Left ventricle myocardium inferior (tissue), 1 donor: ENCODE measurements at places on chromosomes 6 and 20. TPM values are rescaled to one million over a fixed set of nuclear protein-coding genes. Genes with fewer than 3 reads are reported as not detected.

DNA sequence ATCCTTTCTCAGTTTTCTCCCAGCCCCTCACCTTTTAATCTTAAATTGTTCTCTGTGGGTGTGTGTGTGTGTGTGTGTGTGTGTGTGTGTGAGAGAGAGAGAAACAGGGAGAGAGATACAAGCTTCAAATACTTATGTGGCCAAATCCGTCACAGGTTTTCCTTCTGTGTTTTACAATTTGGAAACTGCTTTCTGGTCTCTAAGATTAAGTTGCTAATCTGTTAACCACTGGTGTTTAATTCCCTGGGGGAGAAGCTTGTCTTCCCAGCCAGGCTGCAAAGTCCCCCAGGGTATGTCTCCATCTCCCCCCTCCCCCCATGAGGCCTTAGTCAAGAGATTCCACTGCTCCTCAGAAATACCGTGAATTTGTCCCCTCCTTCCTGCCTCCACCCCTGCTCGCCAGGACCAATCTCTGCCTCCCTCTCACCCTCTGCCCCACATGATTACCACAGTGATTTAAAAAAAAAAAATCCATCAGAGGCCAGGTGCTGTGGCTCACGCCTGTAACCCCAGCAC lies 49.0 kb downstream of the RIPOR3 start:
- DNase-seq: no peak

DNA sequence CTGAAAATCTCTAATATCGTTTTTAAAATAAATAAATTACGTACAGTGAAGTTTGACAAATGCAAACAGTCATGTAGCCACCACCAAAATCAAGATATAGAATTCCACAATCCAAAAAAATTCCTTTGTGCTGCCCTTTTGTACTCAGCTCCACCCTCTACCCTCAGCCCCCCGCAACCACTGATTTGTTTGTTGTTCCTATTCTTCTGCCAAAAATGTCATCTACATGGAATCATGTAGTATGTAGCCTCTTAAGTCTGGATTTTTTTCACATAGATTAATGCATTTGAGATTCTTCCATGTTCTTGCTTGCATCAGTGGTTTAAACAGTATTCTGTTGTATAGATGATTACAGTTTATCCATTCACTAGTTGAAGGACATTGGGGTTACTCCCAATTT lies 8.5 kb upstream of the REPS1 start:
- DNase-seq: no peak

DNA sequence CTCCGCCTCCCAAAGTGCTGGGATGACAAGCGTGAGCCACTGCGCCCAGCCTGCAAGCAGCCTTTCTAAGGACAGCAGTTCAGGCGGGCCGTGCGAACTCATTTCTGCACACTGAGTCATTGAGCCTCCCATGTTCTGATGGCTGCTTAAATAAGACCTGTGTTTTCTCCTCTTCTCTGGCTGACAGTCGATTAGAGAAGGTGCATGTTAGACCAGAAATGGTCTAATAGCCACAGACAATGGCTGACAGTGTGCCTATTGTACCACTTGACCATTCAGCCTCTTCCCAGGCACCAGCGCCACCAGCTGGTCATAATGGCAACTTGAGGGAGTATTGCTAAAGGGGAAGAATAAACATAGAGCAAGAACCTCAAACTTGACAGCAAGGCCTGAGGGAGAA lies 6.2 kb downstream of the CST11 start:
- DNase-seq: peak; percentile 47

Gene LHFPL5
- not detected for total RNA-seq

Gene EYA2
- 0.63 TPM for total RNA-seq
